ENCODE measurements at places on chromosomes 4 and X. TPM values are rescaled to one million over a fixed set of nuclear protein-coding genes. Genes with fewer than 3 reads are reported as not detected.

Gene ENPEP
- 0.83 TPM for total RNA-seq

DNA sequence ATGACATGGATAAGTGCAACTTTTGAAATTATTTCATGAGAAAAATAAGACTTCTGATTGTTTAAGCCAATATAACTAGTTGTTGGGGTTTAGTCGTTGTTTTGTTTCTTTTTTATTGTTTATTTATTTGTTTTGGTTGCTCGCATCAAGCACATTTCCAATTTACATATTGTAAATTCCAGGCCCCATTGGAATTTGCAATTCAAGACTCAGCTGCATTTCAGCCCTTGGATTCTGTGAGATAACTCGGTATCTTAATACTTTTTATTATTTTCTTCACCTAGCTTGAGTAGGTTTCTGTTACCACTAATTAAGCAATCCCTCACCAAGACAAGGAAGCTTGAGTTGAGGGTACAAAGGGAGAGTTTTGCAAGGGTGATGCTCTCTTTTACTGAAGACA is 318.3 kb upstream of the GATB start:
- H3K4me1 ChIP-seq: no peaks in the 10 kb centered on the region
- H3K4me3 ChIP-seq: no peak overlapping the region

GRCh38 chrX:132718431-132718958 is 229.7 kb upstream of the MBNL3 start:
- no peaks in the 10 kb centered on the region for H3K36me3 ChIP-seq
- DNase-seq: no peak
- no peak overlapping the region for H3K4me3 ChIP-seq
- H3K4me1 ChIP-seq: no peaks in the 10 kb centered on the region
- H3K27ac ChIP-seq: no peak overlapping the region
- no peaks in the 10 kb centered on the region for H3K27me3 ChIP-seq

- H3K4me1 ChIP-seq: no peaks in the 10 kb centered on the region
- no peak overlapping the region for H3K4me3 ChIP-seq
- H3K36me3 ChIP-seq: peaks cover 36% of the 10 kb centered on the region
- H3K27me3 ChIP-seq: no peaks in the 10 kb centered on the region
- no peak overlapping the region for H3K27ac ChIP-seq
Observed at GRCh38 chrX:154046031-154046781, 26.5 kb upstream of the IRAK1 start.

DNA sequence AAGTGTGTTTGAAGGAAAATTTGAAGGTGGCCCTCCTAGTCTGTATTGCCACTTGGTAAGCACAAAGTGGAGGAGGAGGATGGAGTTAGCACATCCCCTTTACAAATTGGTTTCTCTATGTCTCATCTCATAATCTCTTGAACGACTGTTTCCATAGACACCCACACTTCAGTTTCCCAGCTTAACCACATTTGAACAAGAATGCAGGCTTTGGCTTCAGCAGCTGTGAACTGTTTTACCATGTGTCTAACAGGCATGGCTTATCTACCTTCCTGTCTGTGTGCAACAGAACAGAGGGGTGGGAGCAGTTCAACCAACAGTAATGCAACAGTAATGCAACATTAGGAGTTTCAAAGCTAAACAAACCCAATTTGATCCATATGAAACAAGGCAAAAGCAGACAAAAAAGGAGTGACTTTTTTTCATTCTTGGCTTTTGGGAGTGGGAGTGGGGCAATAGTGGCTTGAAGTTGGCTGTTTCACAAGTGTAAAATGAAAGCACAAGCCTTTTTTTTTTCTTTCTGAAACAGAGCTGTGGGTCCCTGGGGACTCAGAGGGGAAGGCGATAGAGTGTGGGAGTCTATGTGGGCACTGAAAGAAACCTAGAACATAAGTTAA is 108.0 kb downstream of the ITM2A start:
- no peak for DNase-seq
- H3K4me3 ChIP-seq: no peak overlapping the region
- peaks cover 3% of the 10 kb centered on the region for H3K36me3 ChIP-seq
- no peaks in the 10 kb centered on the region for H3K27me3 ChIP-seq

DNA sequence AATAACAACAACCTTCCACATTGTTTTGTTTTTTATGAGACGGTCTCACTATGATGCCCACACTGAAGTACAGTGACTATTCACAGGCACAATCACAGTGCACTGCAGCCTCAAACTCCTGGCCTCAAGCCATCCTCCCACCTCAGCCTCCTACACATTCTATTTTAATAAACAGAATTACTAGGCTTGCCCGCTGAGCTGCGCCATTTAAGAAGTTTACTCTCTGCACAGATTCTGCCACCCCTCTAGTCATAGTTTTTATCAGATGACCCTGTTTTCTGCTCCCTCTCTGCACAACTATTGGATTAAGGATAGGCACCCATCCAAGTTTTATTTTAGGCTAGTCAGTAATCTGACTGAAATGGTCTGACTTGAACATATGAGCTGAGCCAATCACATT is 11.3 kb upstream of the COX18 start:
- no peak overlapping the region for H3K27ac ChIP-seq
- H3K4me3 ChIP-seq: no peak overlapping the region
- no peaks in the 10 kb centered on the region for H3K27me3 ChIP-seq
- DNase-seq: no peak
- peaks cover 68% of the 10 kb centered on the region for H3K36me3 ChIP-seq

- no peak overlapping the region for H3K4me3 ChIP-seq
- no peaks in the 10 kb centered on the region for H3K4me1 ChIP-seq
- no peaks in the 10 kb centered on the region for H3K36me3 ChIP-seq
- no peaks in the 10 kb centered on the region for H3K27me3 ChIP-seq
- H3K27ac ChIP-seq: no peak overlapping the region
- DNase-seq: no peak
Observed at GRCh38 chr4:25500626-25501316, 123.7 kb downstream of the ANAPC4 start.

DNA sequence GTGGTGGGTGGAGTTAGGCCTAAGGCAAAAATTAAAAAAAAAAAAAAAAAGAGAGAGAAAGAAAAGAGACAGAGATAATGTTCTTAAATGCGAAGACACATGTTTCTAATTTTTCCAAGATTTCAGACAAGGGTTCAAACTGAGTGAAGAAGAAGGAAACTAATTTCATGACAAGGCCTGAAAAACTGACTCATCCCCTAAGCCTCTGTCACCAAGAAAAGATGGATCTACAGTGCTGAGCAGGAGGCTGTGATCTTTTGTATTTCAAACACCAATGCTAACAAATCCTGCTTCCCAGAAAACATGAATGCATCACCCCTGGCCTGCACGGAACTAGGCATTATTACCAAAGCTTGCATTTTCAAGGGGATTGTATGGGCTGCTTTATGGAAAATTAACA is 75.3 kb downstream of the PPARGC1A start:
- no peak overlapping the region for H3K27ac ChIP-seq
- H3K36me3 ChIP-seq: peaks cover 4% of the 10 kb centered on the region
- no peaks in the 10 kb centered on the region for H3K4me1 ChIP-seq

Gene DCAF4L1
- total RNA-seq: 0.07 TPM

DNA sequence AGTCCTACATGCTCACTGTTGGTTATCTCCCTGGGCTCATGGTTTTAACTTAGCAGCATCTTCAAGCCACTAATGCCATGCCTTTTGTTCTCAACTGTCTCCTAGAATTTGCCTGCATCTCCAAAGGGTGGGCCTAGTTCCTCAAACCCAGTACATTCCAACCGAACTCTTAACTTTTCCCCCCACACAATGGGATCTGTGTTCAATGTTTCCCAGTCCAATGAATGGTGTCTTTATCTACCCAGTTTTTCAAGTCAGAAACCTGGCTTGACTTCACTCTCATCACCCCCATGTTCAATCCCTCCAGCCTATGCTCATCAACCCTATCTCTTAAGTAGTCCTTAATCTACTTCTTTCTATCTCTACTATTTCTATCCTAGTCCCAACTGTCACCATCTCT is 12.9 kb downstream of the CD40LG start:
- no peaks in the 10 kb centered on the region for H3K27me3 ChIP-seq
- H3K36me3 ChIP-seq: no peaks in the 10 kb centered on the region
- no peak overlapping the region for H3K4me3 ChIP-seq
- H3K27ac ChIP-seq: no peak overlapping the region

DNA sequence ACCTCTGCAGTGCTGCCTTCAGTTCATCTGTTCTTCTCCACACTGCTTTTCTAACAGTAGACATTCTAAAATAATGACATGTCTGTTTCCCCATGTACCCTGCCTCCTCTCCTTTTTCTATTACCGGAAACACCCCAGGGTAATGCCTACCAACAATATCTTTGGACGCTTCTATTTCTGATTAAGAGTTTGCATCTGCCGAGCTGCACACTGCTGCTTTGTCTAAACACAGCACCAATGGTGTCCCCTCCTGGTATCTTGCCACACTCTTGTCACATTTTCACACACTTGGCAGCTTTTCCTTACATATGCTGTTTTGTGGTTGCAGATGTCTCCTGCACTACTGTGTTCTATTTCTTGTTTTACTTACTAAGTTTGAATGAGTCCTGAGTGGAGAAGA is 288.8 kb downstream of the GRIA2 start:
- no peaks in the 10 kb centered on the region for H3K27me3 ChIP-seq
- H3K4me3 ChIP-seq: no peak overlapping the region
- H3K27ac ChIP-seq: no peak overlapping the region
- DNase-seq: no peak
- H3K4me1 ChIP-seq: no peaks in the 10 kb centered on the region
- H3K36me3 ChIP-seq: no peaks in the 10 kb centered on the region

Gene CFAP47
- total RNA-seq: 0.09 TPM
